HEK293T (cell line): ENCODE measurements at places on chromosomes 16 and 17.

DNA sequence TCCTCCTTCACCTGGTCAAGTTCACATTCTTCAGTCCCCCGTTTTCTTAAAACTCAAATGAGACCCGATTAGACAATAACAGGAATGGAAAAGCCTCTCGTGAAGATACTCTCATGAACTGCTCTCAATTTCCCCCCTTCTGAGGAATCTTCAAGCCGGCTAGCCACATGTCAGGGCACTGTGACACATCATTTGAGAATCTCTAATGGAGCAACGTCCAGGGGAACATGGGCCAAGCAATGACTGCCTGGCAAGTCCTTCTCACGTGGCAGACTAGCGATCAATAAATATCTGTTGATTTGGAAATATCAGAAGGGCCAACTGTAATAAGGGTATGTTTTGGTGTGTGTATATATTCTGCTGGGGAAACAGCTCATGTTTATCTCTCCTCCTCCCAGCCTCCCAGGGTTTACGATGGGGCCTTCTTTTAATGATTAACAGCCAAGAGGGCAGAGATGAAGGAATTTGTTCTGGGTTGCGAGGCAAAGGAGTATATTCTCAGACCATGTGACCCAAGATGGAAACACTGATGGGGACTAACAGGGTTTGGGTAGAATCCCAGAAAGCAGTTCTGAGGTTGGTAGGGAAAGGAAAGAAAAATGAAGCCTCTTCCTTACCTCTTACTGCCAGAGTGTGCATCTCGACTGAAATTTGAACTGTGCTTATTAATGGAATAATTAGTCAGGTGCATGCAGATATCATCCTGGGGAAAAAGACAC lies 21.4 kb downstream of the TTLL6 start:
- no peak for DNase-seq

- peak; percentile 6 for DNase-seq
Measured at GRCh38 chr17:22435231-22435974, 743.1 kb downstream of the KCNJ18 start.

GRCh38 chr17:14225254-14225980 lies 11.2 kb downstream of the CDRT15 start:
- DNase-seq: no peak

DNA sequence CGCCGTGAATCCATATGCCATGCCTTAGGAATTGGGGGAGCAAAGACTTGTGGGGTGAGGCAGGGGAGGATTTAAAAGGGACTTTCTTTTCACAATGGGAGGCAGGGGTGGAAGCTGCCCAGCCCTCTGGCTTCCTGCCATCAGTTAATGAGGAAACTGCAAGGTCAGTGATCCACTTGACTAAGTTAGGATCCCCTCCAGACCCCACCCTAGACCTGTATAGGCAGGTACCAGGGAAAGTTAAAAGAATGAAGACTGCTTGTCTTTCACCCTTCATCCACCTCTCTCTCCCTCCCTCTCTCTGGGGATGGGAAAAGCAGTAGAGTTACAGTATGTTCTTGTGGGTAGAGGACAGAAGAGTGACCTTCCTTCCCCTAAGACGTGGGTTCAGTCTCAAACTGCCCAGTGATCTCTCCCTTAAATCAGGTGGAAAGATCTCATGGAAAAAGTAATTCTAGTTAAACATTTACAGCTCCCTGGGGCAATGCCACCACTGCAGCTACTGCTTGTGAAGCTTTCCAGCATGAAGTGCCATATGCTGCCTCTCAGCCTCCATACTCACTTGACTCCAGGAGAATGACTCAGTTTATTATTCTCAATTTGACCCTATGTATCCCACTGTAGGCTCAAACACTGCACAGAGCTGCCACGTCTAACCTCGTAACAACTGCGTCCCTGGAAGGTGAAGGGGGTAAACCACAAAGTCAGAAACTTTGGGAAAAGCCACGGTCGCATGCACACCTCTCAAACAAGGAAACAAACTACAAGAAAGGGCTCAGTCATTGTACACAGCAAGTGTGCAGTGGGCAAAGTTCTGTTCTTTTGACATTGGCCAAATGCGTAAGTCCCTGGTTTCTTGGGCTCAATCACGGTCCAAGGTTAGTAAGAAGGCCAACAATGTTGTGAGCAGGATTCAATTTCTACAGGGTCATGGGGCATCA lies 1.2 kb downstream of the COA3 start:
- DNase-seq: no peak

GRCh38 chr17:10797476-10798328 lies 6.2 kb downstream of the TMEM238L start:
- no peak for DNase-seq

DNA sequence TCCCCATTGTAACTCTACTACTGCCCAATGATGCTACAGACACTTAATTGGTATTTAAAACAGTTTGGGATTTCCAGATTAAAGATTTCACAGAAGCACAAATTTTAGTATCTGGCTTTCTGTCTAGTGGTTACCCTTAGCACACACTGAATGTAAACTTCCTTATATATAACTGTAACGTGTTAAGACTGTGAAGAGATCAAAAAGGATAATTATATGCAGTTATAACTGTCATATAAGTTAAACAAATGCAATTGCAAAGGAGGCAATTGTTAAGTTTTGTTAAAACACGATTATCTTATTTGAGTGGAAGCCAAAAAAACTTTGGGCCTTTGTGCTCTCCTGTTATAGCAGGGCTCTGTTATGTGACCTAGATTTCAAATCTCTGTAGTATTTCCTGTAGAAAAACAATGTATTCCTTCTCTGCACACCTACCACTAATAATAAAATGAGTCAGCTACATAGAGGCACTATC lies 147.9 kb downstream of the STXBP4 start:
- DNase-seq: no peak

DNA sequence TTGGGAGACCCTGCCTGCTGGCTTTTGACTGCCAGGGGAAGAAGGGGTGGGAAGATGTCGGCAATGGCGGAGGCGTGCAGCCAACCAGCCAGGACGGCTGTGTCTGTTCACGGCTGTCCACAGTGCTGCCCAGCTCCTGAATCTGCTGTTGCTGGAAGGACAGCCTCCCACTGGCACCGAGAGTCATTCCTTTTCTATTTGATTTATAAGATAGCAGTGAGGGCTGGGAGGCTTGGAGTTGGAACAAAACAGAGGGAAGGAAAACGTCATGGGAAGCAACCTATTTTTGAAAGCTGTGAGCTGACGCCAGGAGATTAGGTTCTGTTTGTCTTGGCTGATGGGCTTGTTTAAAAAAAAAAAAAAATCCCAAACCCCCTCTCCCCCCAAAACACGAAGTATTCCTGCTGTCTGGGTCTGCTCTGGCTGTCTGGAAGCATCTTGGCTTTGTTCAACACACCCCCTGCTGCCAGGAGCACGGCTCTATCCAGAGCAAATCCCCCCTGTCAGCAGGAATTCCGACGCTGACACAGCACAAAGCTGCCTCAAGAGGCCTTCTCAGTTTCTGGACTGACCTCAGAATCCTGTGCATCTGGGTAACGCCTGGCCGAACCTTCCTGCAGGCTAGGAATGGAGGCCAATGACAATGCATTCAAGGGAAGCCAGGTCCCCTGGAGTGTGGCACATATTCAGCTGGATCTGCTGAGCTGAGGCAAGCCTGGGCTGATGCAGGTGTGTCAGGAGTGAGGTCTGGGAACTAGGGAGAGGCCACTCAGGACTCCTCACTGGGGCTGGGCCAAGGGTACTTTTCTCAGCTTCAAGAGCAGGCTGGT lies 41.0 kb upstream of the SREBF1 start:
- peak; percentile 57 for DNase-seq

GRCh38 chr17:48375356-48375755 lies 54.7 kb downstream of the SKAP1 start:
- DNase-seq: no peak

GRCh38 chr16:68090533-68090932 lies 5.4 kb downstream of the NFATC3 start:
- DNase-seq: no peak

GRCh38 chr16:53804467-53804866 lies 100.5 kb downstream of the FTO start:
- DNase-seq: no peak

- DNase-seq: no peak
Measured at GRCh38 chr16:56860226-56861020, 4.6 kb upstream of the SLC12A3 start.

DNA sequence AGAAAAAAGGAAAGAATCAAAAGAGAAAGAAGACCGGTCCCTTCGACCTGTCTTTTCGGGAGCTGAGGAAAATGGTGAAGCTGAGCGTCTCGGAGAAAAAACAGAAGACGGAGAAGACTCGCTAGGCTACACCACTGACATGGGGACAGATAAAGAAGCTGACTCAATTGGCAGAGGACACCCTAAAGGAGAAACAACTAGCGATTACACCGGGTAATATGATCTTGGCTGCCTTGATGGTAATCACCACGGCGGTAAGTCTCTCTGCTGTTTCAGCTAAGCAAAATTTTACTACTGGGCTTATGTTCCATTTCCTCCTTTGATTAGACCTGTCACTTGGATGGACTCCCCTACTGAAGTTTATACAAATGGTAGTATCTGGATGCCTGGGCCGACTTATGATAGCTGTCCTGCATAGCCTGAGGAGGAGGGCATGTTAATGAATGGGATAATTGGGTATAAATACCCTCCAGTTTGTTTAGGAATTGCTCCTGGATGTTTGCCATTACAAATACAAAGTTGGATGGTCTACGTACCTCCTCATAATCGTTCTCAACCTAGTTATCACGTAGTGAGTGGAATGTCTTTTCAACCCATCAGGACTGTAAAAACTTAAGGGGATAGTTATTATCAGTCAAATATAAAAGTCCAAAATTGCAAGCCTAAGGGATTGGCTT lies 24.1 kb downstream of the ALOX15B start:
- DNase-seq: no peak

GRCh38 chr17:82118168-82118814 lies 20.3 kb upstream of the FASN start:
- DNase-seq: no peak

DNA sequence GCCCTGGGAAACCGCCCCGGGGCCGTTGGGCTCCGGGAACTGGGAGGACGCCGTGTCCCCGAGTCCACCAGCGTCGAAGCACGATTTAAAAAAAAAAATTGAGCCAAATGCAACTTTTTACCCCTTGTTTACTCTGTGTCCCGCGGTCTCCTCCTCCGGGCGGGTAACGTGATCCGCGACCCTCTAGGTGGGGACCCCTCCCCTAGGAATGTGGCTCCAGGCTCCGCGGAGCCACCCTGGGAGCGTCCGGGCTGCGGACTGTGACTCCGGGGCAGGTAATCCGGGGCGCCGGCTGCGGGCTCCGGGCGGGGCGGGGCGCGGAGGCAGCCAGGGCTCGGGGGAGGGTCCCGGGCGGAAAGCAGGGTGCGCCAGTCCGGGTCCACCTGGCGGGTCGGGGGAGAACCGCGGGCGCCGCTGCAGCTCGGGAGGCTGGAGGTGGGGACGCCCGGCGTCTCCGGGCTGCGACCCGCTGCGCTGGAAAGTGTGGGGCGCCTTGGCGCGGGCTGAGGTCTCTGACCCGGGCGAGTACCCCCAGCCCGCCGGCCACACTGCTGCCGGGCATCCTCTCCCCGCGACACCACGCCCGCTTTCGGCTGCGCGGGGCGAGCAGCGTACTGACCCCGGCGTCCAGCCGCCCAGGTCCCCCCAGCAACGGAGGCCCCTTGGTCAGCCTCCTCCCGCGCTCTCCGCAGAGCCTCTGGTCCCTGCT lies 852 bp upstream of the HELZ start:
- DNase-seq: peak; percentile 50

GRCh38 chr16:47847220-47847970 lies 308.4 kb downstream of the ABCC12 start:
- no peak for DNase-seq

DNA sequence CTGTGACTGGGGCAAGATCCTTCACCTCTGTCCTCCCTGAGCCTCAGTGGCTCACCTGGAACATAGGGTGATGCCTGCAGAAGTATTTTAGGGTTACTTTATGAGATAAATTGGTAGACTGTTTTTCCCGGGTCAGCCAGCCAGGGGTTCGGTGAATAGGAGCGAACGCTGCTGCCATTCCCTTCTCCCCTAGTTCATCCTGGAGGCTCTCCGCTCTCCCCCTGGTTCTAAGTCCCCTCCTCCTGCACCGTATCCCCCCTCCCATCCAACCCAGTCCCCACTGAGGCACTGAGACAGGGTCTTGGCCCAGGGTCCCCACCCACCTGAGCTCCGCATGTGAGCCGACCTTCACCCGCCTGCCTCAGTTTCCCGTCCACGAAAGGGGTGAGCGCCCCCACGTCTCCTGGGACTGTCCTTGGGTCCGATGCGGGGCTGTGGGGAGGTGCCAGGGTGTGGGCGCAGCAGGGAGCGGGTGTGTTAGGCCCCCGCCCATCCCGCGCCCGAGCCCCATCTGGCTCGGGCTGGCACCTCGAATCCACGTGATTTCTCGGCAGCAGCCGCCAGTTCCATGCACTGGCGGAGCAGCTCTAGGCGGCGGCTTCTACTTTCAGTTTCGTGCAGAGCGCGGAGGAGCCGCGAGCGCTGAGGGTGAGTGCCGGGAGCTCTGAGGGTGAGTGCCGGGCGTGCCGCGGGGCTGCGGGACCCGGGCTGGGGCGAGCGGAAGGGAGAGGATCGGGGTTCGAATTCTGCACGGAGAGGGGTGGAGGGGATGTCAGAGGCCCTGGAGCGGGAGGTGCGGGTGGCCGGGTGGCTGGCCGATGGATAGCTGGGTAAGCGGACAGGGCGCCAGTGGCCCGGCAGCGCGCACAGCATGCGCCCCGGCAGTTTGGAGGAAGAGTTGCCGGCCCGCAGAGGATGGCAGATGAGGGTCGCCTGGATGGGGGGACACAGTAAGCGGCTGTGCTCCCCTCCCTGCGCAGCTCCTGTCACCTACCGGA lies at the start of gene NLRC5:
TSS of gene NLRC5 (plus strand) at position 610 of the 998 bp plus-strand sequence. CDS start 31,156 bp downstream, outside the sequence.
- peak; percentile 71 for DNase-seq

DNA sequence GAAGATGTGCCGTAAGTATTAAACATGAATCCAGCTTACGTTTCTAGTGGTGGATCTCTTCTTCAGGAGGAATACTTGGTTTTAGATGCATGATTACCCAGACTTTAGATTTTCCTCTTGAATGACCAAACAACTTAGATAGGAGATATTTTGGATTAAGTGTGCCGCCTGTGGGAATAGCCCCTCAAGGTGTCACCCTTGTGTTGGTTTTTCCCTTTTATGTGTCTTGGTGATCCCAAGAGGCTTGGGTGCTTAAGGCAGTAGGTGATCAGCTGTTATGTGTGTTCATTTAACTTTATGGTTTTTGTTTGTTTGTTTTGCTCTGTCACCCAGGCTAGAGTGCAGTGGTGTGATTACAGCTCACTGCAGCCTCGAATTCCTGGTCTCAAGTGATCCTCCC lies 115.1 kb downstream of the PPM1E start:
- DNase-seq: no peak

DNA sequence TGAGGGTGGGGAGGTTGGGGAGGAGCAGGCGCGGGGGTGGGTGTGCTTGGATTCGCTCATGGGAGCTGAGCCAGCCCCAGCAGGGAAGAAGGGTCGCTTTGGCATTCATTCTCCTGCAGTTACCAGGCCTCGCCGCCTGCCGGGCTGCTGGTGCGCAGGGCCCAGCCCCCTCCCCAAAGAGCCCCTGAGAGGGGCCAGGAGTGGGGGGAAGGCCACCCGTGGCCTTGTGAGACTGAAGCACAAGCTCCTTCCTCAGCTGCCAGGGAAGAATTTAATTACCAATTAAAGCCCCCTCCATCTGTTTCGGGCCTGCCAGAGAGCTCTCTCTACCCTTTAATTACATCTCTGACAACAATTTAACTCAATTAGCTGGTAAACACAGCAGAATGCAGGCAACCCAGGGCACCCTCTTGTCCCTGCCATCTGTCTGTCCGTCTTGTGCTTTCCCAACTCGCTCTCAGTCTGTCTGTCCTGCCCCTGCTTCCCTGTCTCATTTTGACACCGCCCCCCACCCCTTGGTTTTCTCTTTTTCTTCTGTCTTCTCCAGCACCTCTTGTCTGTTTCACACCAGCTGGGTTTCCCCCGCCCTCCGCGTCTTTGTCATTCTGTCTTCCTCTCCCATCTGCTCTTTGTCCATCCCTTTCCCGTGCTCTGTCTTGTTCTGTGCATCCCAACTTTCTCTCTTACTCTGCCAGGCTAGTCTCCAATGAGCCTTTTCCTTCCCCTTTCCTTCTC lies 32.7 kb downstream of the CDK5RAP3 start:
- no peak for DNase-seq
